Keratinocyte (primary cell): ENCODE measurements at places on chromosomes 3 and 15.

DNA sequence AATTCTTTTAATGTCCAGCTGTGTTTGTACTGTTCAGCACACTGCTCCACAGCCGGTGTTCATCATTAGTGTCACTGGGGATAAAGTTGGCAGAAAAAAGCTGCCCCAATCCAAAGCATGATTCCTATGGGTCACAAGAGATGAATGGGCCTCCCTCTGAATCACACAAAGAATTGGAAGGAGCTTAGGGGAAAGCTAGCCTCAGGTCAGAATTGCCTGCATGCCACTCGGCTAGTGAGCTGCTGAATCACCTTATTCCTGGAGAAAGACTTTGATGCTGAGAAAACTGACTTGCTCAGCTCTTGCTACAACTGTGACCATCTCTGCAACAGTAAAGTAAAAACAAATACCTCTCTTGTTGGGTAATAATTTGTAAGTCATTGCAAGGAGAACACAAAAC is 3.5 kb downstream of the CCK start:
- DNase-seq = peak; percentile 81

- DNase-seq = peak; percentile 33
These were observed 436.1 kb downstream of the CHL1 start for GRCh38 chr3:632571-633170.

- DNase-seq = peak; percentile 64
These were observed 26.6 kb downstream of the ITGB5 start for GRCh38 chr3:124860599-124860998.

- no peak for DNase-seq
These were observed 47.9 kb downstream of the IGSF11 start for GRCh38 chr3:118986734-118987133.

GRCh38 chr3:41848753-41849574 is 112.9 kb downstream of the ULK4 start:
- DNase-seq = no peak

DNA sequence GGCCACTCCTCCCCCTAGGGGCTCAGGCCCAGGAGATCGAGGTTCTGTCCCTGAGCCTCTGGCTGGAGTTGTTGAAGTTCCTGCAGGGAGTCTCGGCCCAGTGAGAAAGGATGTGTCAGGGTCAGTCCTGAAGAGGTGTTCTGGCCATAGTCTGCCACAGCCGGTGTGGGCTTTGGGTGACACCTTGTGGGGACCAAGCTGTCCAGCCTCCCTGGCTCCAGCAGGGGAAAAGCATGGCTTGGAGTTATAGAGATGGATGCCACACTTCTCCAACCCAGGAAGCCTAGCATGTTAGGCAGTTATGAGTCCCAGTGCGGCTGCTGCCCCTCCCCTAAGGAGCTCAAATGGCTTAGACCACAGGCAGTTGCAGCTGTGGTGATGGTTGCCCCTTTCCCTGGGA is 945.6 kb upstream of the GBE1 start:
- no peak for DNase-seq

GRCh38 chr3:47420044-47420430 is 39.2 kb downstream of the PTPN23 start:
- DNase-seq = no peak

- DNase-seq = no peak
These were observed 68.5 kb upstream of the SLC2A2 start for GRCh38 chr3:171095063-171095462.

DNA sequence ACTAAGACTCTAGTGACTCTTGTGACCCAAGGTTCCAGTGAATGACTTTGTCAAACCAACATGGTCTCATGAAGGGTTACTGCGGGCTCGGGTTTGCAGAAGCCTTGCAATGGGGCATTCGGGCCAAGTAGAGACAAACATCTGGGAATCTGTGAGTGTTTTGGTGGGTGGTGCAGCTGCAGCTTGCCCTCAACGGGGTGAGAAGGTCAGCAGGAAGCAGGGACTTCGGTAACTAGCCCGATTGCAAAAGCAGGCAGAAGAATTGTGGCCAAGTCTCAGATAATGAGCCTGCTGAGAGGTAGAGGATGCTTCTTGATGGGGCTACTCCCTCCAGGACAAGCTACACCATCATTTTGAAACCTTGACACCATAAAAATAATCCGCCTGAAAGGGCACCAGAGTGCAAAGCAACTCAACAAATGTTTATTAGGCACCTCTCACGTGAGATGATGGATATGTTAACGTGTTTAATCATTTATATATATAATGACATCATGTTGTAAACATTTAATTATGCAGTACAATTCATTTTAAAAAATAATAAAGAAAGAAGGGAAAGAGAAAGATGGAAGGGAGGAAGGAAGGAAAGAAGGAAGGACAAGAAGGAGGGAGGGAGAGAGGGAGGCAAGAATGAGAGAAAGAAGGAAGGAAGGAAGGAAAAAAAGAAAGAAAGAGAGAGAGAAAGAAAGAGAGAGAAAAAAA is 263.9 kb upstream of the IGF1R start:
- DNase-seq = no peak

DNA sequence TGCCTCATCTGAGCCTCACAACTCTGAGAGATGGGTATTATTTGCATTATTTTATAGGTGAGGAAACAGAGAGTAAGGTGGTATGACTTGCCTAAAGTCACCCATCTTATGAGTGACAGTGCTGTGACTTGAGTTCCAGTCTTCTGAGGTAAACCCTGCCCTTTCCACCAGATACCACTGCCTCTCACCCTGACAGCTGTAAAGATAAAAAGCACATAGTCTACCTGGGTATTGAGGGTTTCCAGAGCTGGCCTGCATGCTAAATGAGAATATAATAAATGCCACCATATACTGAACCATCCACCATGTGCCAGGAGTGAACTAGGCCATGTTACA is 25.6 kb downstream of the RASGRP1 start:
- DNase-seq = no peak

DNA sequence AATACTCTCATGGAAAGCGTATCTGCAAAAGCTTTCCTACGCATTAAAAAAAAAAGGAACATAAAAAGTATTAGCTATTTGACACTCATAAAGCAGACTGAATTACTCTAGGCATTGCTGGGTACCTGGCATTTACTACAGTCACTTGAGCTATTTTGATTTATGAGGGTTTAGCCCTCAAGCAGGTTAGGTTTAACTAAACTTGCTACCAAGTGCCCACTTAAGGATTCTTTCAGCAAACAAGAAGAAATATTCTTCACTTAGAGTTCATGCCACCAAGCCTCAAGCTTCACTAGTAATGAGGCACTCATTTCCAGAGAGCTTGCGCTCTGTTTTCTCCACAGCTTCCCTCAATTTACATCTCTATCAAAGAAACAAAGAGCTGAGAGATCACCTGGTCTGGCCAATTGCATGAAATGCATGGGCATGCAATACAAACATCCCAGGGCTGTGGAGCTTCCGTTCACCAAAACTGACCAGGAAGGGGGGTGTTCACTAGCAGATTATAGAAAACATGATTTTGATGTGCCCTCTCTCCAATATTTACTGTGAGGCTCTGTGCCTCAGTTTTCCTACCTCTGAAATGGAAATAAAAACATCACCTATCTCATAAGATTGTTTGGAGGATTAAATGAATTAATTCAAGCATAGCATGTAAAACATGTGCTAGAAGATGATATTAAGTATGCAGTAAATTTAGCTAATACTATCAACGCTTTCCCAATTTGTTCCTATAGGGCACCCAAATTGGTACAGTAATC is 217.3 kb downstream of the RORA start:
- DNase-seq = no peak

DNA sequence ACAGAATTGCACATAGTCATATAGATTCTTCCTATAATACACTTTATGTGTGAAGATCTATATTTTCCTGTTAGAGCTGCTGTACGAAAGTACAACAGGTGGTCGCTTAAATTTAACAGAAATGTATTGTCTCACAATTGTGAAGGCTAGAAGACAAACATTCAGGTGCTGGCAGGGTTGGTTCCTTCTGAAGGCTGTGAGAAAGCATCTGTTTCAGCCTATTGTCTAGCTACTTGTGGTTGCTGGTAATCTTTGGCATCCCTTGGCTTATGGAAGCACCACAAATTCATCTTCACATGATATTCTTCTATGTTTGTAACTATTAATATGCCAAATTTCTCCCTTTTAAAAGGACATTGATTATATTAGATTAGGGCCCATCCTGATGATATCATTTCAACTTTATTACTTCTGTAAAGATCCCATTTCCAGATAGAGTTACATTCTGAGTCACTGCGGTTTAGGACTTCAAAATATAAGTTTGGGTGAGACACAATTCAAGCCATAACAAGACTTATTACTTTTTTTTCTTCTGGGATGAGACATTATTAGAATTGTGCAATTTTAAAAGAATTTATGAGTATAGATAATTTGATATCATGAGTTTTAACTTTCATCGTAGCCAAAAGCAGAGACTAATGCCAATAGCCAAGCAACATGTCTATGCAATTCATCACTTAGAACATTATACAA is 248.1 kb upstream of the BCHE start:
- peak; percentile 35 for DNase-seq

DNA sequence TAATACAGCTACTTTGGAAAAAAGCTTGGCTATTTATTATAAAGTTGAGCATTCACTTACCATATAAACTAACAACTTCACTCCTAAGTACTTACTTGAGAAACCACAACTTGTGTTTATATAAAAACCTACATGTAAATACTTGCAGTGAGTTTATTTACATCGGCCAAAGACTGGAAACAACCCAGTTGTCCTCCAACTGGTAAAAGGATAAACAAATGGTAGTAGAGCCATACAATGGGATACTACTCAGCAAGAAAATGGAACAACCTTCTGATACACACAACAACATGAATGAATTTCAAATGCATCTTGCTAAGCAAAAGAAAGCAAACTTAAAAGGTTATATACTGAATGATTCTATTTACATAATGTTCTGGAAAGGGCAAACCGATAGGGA is 63.7 kb downstream of the SLC7A14 start:
- no peak for DNase-seq

DNA sequence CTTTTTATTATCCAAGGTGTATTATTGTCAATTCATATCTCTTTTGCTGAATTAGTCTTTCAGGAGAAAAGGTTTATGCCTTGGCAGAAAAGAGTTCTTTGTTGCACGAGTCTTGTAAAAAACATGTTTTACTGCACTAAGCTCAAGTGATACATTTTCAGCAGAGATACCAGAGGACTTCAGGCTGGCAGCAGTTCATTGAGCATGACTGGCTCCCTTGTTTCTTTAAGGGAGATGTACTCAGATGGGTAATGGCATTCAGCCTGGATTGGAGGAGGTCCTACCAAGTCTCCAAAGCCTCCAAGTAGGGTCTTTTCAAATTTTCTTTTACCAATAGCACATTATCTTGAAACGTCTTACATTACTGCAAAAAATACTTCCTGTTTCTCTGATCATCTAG is 400.1 kb downstream of the NSUN3 start:
- no peak for DNase-seq

GRCh38 chr15:96274698-96275097 is 55.8 kb upstream of the NR2F2 start:
- DNase-seq = no peak

DNA sequence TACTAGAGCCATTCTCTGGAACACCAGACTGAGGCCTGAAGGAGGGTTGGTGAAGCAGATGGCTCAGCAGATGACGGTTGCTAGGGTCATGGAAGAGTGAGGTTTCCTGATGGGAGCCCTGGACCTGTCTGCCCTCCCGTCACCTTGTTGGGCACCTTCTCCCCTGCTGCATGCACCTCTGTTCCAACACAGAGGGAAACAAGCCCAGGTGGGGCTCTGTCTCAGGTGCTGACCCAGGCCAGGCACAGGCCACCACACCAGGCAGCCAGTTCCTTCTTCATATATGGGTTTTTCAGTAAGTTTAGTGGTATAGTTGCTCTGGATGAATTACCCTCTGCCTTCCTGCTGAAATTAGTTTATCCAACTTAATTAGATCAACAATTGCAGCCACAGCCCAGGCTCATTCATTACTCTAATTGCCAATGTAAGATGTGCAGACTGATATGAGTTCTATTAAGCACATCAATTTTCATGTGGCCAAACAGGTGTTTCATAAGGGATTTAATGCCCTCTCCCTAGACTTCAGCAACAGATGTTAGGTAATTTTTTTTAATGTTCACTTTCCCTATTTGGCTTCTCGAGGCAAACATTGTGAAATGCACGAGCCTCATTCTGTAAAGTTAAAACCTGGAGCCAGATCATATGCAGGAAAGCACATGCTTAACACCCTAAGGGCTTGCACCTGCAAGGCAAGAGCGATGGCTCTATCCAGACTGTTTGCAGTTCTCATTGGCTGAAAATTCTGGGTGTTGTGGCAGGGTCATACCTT is 174.8 kb downstream of the CHDH start:
- no peak for DNase-seq

- DNase-seq = no peak
These were observed 37.5 kb downstream of the CHAC1 start for GRCh38 chr15:40990789-40991188.

DNA sequence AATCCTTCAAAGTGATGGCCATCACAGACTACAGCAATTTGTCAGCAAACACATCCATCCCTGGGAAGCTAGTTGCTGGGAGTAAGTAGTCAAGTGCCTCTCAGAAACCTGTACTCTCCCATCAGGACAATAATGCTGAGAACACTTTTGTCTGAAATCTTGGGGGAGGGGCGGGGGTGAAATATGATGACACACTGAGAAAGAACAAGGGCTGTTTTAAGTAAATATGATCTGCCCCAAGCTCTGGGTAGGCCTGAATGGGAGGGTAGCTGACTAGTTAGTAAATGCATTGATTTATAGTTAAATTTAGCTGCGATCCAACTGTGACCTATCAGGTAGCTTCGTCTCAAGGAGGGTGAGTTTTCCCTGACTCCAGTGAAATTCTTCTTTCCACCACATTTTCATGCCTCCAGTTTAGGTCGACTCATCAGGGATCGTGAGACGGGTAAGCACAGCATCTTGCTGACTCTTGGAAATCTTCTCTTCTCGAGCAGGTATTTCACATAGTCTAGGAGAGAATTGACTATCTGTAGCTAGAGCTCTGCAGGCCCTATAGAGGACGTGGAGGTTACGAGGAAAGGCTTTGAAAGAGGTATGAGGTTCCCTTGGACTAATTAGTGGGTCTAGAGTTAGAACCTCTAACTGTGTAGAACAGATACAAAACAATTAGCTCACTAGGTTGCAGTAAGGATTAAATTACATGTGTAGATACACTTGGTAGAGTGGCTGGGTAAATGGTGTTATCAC is 213.4 kb upstream of the SLC2A2 start:
- DNase-seq = no peak

DNA sequence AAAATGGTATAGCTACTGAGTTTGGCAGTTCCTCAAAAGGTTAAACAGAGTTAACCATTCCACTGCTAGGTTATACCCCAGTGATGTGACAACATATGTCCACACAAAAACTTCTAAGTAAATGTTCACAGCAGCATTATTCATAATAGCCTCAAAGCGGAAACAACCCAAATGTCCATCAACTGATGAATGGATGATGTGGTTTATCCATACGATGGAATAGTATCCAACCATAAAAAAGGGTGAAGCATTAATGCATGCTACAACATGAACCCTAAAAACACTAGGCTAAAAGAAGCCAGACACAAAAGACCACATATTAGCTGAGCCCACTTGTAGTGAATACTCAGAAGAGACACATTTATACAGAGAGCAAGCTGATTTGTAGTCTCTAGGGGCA is 9.0 kb downstream of the XXYLT1 start:
- DNase-seq = no peak

- no peak for DNase-seq
These were observed 26.1 kb downstream of the EDEM1 start for GRCh38 chr3:5213574-5213966.
